Activated T-cell treated with anti-CD3 and anti-CD28 coated beads, Interleukin-2, amount 50 U/mL, for 72 hours (primary cell): ENCODE measurements at places on chromosomes 4 and X.

GRCh38 chr4:27198971-27199370, 338.3 kb downstream of the STIM2 start:
- DNase-seq, result no peak

GRCh38 chr4:100582146-100582545, 64.3 kb upstream of the EMCN start:
- DNase-seq, result no peak

GRCh38 chr4:153546280-153546679, 80.1 kb downstream of the TMEM131L start:
- no peak for DNase-seq

DNA sequence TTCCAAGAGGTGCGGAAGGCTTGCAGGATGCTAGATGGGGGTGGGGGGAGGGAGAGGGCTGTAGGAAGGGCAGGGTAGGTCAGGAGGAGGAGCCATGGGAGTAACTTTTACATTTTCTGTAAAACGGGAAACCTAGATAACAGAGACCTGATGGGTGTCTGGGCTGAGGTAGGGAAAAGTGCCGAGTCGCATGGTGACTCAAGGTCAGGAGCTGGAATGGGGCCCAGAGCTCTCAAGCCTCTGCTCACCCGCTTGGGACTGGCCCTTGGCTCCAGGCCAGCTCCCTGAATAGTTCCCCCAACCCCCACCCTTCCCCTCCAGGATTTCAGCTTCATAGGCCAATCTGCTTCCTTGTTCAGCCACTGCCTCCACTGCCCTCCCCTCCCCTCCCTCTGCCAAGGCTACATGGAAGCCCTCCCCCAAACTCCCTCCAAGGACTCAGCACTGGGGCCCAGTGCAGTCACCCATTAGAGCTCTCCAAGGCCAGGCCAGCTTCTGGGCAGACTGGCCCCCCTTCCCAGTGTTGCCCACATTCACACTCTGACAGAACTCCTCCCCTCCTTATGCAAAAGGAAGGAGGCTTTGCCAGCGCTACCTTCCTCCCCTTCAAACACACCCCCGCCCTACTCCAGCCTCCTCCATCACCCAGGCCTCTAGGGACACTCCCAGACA, 43.6 kb downstream of the TSC22D3 start:
- no peak for DNase-seq

- no peak for DNase-seq
These were observed 219.1 kb upstream of the AMOT start for GRCh38 chrX:113059714-113060113.

- no peak for DNase-seq
These were observed 643.9 kb downstream of the TRIML1 start for GRCh38 chr4:188783175-188783574.

DNA sequence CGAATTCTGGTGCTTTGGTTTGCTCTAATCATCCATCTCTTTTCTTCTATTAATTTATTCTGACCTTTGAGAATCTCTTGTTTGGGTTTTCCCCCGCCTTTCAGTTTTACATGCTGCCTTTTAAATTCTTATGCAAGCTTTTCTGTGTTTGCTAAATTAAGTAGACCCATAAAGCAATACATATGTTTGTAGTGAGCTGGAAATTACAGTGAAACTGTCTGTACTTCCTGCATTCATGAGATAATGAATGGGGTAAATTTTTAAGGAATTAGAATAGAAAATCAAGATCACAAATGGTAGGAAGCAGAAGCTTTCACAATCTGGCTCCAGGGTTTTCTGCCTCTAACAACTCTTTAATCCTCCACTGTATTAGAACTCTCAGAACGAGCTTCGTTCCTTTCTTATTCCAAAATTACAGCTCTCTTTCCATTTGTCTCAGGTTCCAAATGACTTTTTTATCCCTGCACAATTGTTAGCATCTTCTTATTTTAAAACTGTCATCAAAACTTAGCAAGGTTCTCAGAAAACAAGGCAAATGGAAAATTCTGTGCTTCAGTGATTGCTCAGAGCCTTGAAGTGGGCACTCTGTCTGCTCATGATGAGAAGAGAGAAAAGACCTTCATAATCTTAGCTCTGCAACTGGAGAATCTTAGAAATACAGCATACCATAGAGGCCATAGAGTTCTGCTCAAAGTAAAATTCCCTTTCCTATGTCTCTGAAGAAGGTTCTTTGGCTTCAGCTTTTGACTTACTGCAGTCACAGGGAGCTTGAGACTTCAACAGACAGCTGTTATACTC, 108.2 kb downstream of the EGF start:
- no peak for DNase-seq

- DNase-seq, result no peak
These were observed 371.3 kb upstream of the FSTL5 start for GRCh38 chr4:162535121-162535520.

- no peak for DNase-seq
These were observed 213.2 kb downstream of the RASL11B start for GRCh38 chr4:53075162-53075785.
